ENCODE measurements at places on chromosomes 13 and 19. TPM values are rescaled to one million over a fixed set of nuclear protein-coding genes. Genes with fewer than 3 reads are reported as not detected.

DNA sequence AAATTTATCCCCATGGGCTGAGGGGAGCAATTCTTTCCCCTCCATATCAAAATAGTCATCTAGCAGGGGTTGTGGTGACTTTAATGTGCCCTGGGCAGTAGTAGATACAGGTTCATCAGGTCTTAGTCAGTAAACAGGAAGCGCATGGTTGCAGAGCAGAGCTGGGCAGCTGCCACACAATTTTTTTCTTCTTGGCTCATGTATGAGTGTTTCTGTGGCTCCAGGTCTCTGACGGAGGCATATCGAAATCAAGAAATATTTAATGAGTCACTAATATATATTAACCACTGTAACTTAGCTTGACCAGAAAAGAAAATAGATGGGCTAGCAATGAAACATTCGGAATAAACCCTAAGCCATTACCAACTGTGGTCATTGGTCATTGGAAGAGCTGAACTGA is 68.4 kb upstream of the UBL3 start:
- DNase-seq, result no peak

GRCh38 chr13:33445024-33445423 is 159.5 kb upstream of the STARD13 start:
- DNase-seq, result no peak

DNA sequence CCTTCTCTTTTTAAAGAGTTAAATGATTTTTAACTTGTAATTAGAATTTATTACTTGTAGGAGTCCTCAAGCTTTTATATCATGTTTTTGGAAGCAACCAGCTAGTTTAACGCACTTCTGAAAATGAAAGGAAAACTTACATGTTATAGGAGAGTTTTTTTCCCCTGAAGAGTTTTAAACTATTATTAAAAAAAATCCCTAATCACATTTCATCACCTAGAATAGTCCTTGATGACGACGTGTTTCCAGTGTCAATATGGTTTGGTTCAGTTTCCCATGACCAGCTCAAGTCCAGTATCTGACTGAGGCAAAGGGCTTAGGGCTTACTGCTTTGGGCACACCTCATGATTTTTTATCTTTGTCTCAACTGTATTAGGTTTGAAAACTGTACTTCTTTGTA is 36.0 kb downstream of the URI1 start:
- DNase-seq, result no peak

DNA sequence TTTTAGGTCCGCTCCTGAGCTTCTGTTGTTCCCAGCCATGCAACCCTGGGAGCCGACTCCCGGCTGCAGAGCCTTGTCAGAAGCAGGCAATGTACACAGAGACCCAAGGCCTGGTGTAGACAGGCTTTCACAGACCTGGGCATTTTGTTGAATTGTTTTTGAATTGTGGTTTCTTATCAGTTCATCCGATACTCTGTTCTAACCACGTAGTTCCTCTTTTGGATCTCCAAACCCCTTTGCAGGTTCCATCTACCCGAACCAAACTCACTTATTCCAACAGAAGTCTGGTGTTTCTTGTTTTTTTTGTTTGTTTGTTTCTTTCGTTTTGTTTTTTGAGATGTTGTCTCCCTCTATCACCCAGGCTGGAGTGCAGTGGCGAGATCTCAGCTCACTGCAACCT is 6.3 kb upstream of the NLRP2 start:
- DNase-seq, result no peak

DNA sequence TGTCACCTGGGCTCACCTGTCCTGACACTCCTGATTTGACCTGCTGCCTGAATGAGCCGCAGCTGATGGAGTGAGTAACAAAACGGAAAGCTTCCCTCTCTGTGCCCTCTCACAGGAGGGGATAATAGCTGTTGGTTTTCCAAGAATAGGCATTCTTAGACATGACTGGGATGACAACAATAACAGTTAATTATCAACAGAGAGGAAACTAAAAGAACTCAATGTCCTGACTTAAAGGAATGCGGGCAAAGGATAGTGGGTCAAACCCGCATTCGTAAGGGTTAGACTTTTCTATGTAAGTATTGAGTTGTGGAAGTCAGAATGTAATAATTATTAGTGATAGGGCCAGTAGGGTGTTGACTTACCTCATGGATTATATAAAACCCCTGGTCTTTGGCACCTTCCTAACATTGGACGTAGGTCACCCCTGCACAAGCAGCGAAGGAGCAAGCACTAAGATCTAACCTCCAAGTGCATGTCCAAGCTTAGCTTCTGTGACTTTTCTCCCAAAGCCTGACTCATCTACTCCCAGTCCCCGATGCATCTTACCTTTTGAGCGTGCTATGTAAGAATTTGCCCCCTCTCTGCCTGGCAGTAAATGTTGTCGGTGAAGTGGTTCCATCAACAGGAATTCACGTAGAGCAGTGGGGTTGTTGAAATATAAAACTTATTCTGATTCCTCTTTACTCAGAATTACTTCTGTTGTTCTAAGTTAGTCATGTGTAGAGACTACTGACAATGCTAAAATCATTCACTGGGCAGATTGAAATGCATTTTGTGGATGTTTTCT is 442.3 kb downstream of the FGF9 start:
- DNase-seq, result no peak

GRCh38 chr19:4081441-4082129 is 14.9 kb upstream of the ZBTB7A start:
- no peak for DNase-seq

DNA sequence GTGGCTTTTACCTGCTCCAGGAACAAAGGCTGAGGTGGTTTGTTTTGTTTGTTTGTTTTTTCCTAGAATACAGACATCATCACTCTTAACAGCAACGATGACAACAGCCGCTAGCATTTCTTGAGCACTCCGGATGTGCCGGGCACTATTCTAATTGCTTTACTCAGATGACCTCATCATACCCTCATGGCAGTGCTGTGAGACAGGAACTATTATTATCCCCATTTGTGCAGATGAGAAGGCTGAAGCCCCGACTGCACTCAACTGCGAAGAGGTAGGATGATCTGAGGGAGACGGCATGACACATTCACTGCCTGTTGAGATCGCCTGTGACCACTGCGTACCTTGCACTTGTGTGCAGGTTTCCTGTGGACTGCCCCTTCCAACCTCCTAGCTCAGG is 66.5 kb downstream of the CCDC70 start:
- DNase-seq, result peak; percentile 3

DNA sequence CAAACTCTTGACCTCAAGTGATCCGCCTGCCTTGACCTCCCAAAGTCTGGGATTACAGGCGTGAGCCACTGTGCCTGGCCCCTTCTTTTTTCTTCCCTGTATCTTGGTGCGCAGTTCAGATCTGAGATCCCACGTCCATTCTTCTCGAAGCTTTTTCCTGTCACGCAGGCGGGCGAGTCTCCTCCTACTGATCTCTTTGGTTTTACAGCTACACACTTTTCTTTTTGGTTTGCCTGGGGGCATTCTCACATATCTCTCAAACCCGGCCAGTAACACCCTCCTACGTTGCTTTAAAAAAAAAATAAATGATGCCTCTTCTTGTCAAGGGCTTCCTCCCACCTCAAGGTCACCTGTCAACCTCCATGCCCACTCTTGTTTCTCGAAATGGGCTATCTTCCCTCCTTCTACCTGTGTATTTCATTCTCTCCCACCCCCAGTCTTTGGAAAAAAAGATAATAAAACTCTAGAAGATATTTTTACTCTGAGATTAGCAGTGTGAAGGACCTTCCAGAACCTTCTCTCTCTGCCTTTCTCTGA is 12.1 kb downstream of the TMPRSS9 start:
- DNase-seq, result no peak

- DNase-seq, result no peak
Observed at GRCh38 chr13:112638157-112638750, 50.3 kb upstream of the TUBGCP3 start.

DNA sequence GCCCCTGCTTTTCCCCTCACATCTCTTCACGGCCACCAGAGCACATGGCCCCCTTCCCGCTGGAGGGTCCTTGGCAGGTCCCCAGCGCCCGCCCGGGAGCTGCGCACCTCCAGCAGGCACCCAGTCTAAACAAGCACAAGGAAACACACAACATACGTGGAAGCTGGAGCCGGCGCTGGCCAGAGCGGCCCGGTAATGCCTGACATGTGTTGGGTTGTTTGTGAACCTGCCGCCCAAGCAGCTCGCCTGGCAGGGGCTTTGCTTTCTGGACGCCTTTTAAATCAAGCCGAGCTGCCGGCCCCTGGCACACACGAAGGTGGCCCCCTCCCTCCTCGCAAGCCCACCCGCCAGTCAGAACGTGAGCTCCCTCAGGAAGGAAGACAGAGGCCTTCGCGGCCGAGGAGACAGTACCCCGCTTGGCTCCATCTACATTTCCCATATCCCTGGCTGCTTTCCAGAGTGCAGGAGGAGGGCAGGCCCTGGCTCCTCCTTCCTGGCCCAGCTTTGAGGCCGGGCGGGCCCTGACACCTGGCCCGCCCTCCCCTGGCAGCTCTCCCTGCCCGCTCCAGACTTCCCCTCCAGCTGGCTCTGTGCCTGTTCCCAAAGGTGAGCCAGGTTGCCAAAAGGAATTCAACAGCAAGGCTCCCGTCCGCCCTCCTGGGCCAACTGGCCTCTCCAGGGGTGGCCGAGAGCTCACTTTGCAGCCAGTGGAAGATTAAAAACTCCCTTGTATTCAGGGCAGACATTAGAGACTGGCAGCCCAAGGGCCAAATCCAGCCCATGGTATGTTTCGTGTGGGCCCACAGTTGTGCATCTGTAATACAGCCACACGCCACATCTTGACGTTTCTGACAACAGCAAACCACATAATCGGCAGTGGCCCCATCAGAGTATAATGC is 28.7 kb downstream of the COMP start:
- peak; percentile 51 for DNase-seq

DNA sequence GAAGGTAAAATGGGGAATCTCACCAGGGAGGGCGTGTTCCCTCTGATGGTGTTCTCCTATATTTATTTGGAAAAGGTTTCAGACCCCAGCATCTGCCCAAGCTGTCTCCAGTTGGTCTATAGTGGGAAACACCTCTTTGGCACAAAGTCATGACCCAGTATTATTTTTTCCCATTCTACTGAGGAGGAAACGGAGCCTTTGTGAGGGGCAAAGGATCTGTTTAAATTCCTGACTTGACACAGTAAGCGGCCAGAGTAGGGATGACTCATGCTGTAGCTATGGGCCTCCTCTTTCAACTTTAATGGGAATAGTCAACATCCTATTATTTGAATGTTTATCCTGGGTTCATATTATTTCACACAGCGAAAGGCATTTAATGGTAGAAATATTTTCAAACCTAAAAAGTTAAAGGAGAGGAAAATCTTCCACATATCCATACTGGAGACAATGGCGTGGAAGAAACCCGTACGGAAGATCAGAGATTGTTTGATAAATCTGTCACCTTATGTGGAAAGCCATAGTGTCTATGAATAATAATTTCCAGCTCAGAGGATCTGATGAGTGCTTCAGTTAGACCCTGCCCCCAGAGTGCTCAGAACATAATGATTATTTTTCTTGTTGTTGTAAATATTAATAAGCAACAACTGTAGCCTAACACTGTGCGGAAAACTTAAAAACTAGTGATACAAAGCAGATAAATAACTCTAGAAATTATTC is 126.0 kb downstream of the FOXO1 start:
- peak; percentile 97 for DNase-seq

- peak; percentile 9 for DNase-seq
Observed at GRCh38 chr19:29812080-29812880, 489 bp downstream of the CCNE1 start.

DNA sequence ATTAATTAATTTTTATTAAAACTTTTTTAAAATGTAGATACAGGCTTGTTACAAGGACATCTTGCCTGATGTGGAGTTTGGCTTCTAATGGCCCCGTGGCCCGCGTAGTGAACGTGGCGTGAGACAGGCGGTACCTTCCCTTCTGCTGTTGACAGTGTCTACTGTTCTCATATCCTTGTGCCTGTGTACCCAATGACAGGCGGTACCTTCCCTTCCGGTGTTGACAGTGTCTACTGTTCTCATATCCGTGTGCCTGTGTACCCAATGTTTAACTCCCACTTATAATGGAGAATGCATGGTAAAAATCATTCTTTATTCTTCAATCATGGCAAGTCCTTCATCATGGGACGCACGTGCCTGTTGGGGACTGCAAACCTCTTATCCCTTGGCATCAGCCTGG is 79.1 kb upstream of the ZNF835 start:
- no peak for DNase-seq

DNA sequence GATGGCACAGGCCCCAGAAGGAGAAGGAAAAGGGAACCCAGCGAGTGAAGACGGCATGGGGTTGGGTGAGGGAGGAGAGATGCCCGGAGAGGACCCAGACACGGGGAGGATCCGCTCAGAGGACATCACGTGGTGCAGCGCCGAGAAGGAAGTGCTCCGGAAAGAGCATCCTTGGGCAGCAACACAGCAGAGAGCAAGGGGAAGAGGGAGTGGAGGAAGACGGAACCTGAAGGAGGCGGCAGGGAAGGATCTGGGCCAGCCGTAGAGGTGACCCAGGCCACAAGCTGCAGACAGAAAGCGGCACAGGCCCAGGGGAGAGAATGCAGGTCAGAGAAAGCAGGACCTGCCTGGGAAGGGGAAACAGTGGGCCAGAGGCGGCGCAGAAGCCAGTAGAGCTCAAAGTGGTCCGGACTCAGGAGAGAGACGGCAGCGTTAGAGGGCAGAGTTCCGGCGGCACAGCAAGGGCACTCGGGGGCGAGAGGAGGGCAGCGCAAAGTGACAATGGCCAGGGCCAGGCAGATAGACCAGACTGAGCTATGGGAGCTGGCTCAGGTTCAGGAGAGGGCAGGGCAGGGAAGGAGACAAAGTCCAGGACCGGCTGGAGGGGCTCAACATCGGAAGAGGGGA is 1.1 kb downstream of the PPP1R12C start:
- peak; percentile 58 for DNase-seq

GRCh38 chr19:9139609-9140158 is 513 bp upstream of the ZNF317 start:
- DNase-seq, result no peak

DNA sequence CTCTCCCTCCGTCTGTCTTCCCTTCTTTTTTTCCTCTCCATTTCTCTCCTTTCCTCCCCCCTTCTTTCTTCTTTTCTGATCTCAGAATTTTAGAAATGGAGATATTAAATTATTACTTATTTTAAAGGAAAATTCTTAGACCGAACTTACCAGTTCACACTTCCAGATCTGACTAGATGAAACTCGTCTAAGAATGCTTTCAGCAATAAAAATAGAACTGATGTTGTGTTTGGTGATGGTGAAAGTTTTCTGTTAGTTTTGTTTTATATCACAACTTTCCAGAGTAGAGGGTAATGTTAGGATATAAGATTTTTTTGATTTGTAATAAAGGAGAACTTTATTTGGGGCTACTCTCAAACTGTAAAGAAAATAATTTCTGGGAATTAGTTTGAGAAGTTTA is 29.9 kb downstream of the UCHL3 start:
- DNase-seq, result no peak

- DNase-seq, result peak; percentile 51
Observed at GRCh38 chr19:49637821-49638738, 1.9 kb downstream of the RRAS start.

IL11 gene
- total RNA-seq, result not detected

NLRP4 gene
- not detected for total RNA-seq

LRRC63 gene
- 0.09 TPM for total RNA-seq

FSD1 gene
- total RNA-seq, result 11.0 TPM

ZNF846 gene
- 9.2 TPM for total RNA-seq

PSG7 gene
- not detected for total RNA-seq

MYO9B gene
- 53.6 TPM for total RNA-seq

NR2C2AP gene
- 18.7 TPM for total RNA-seq
